RCC 7860 (cell line): ENCODE measurements at places on chromosomes 16 and 17.
A peak's percentile ranks its signal among the peaks of the same experiment; 100 is the strongest.

- DNase-seq, result peak; percentile 100
Measured at GRCh38 chr17:41547921-41548843, 20.1 kb upstream of the KRT19 start.

- DNase-seq, result peak; percentile 24
Measured at GRCh38 chr17:29111816-29112499, 68.2 kb downstream of the MYO18A start.

DNA sequence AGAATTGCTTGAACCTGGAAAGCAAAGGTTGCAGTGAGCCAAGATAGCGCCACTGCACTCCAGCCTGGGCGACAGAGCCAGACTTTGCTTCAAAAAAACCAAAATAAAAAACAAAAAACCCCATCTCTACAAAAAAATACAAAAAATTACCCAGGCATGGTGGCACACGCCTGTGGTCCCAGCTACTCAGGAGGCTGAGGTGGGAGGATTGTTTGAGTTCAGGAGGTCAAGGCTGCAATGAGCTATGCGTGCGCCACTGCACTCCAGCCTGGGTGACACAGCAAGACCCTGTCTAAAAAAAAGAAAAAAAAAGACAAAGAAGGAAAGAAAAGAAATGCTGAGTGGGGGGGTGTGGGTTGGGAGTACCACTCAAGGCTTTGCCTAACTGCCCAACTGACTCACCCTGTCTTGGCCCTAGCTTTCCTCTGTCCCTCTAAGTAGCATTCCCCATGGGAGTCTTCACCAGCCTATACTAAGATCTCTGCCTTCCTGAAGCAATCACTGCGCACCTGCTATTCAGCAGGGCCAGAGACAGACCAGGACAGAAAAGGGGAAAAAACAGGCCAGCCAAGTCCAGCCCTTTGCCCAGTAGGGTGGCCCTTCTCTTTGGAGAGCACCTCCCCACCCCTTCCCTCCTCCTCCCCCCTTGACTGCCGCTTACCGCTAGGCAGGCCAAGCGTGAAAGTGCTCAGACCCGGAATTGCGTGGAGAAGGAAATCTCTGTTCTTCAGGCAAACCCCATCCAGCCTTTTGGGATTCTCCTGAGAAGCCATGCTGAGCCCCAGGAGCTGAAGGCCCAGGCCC is 45.8 kb downstream of the RTN4RL1 start:
- peak; percentile 32 for DNase-seq

DNA sequence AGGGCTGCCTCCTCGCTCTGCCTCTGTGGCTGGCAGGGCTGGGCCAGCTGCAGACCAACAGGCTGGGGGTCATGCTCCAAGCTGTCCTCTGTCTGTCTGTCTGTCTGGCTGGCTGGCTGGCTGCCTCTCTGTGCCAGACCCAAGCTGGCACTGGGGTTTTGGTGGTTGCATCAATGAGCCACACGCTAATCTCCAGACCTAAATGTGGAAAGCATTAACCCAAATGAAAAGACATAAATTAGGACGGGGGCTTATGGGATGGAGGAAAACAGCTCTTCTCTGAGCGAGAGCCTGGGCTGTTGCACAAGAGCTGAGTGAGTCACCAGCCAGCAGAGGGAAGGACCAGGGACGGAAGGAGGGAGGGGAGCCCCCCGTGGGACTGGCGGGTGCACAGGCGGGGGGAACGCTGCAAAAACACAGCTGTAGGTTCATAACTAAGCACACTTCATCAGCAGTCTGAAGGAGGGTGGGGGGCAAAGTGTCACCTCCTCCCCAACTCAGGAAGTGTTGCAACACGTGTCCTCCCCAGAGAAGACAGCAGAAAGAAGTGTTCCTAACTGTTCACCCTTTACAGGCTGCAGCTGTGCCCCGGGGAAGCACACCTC is 83.4 kb downstream of the GAS7 start:
- no peak for DNase-seq

- no peak for DNase-seq
Measured at GRCh38 chr16:47780213-47780875, 319.2 kb downstream of the PHKB start.

DNA sequence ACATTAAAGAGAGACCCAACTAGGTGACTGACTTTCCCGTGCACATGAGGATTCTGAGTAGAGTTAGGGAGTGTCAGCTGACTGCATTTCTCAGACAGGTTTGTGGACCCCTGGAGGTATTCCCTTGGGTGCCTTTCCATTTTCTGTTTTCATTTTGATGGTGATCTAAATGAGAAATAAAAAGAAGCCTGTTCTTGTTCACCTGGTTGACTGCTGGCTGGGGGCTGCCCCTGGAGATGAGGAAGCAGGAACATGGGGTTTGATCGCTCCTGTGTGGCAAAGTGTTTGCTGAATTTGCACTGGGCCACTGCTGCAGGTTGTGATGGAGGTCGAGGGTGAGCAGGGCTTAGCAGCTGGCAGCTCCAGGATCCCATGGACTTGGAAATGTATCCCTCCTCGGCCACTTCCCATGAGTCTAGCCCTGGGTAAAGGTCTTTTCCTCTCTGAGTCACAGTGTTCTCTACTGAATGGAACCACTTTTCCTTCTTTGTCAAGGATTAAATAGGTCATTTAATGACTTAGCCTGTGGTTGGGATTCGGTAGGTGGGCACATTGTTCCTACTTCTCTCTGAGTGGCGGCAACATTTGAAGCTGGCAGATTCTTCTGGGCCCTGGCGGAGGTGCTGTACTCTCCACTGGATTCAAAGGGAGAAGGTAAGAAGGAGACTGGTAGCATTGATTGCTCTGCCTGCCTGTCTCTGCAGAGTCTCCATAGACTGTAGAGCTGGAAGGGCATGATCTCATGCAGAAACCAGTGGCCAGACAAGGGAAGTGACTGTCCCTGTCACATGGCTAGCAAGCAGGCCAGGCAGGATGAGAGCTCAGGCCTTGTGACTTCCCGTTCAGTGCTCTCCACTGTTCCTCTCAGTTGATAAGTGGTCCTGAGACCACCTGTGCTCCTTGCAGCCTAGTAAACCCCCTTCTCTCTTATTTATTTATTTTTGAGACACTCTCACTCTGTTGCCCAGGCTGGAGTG is 17.9 kb downstream of the SNX29 start:
- DNase-seq, result peak; percentile 74
